ENCODE measurements at places on chromosomes 16 and 17.

DNA sequence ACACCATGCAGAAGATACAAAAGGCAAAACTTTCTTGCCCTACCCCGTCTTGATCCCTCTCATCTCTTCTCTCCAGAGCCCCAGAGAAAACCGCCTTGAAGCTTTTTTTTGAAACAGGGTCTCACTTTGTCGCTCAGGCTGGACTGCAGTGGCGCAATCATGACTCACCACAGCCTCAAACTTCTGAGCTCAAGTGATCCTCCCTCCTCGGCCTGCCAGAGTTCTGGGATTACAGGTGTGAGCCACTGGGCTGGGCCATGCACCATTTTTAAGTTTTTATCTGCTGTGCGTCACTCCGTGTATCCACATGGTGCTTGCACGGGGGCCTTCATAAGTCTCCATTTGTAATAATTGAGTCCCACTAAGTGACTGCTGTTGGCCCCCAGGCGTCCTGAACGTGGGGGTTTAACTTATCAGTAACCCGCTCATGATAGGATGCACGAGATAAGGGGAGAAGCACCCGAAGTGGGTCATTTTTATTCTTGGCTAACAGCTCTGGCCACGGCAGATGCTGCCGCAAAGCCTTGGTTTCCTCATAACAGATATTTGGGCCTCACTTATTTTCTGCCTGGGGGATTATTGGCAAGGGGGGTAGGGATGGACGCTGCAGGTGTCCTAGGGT, 8.6 kb downstream of the DNAH17 start:
- DNase-seq: no peak

DNA sequence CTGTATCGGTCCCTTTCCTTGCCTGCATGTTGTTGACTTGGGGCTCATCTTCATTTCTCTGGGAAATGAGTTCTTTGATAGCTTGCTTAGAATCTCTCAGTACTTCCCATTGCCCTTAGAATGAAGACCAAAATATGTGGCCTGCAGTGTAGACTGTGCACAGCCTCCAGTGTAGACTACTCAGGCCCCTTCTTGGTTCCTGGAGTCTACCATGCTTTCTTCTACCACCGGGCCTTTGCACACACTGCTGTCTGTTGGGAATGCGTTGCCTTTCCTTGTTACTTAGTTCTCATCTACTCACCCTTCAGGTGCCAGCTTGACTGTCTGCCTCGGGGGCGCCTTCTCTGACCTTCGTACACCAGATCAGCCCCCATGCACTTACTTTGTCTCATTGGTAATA, 82.0 kb downstream of the ABCC1 start:
- DNase-seq: no peak

- DNase-seq: no peak
Observed at GRCh38 chr17:59401725-59402124, 70.3 kb downstream of the YPEL2 start.

DNA sequence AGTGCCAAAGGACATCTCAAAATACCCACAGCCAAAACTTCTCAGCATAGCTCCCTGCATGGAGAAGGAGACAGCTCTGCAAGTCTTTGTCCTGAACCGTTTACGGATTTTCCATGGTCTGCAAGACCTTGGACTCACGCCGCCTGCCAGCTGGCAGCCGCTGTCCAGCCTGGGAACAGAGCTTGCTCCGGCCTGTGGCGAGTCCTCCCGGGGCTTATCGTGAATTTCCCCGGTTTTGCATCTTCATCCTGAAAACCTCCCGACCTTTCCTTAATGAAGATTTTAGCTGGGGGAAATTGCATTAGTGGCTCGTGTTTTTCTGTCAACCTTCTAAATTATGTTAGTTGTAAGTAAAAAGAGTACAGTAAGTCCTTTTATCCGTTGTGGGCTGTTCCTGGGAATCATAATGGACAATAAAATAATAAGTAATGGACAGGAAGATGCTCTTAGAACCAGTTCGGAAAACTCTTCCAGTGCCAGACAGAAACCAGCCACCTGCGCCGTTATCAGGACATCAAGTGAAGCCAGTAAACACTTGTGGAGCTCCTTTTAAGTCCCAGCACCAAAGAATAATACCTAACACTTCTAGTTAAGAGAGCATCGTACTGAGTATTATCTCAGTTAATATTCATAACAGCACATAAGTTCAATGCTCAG, 112.4 kb upstream of the NOL11 start:
- no peak for DNase-seq

GRCh38 chr16:86986809-86987487, 330.2 kb downstream of the C16orf95 start:
- DNase-seq: no peak

DNA sequence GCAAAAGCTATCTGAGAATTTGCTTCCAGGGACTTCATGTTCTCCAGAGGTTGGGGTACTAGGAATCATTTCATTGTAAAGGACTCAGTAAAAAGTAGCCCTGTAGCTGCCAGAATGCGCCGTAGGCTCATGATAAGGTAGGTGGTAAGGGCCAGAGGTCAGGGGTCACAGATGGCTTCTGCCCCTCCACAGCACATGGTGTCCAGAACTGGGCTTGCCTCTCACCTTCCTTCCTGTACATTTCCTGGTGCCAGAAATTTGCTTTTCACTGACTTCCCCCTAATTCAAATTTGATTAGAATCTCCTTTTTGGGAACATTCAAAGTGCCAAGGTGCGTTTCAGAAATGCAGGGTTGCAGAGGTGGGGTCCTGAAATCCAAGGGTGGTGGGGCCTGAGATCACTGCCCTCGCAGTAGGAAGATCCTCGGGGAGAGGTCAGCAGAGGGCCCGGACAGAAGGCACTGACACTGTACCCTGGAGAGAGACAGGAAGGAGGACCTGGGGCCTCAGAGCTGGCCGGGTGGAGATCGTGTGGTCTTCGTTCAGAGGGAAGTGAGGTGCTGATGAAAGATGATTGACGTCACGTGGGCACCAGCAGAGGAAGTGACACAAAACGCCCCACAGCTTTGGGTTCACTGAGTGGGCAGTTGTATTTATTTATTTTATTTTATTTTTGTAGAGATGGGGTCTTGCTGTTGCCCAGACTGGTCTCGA, 25.5 kb upstream of the METRNL start:
- no peak for DNase-seq

DNA sequence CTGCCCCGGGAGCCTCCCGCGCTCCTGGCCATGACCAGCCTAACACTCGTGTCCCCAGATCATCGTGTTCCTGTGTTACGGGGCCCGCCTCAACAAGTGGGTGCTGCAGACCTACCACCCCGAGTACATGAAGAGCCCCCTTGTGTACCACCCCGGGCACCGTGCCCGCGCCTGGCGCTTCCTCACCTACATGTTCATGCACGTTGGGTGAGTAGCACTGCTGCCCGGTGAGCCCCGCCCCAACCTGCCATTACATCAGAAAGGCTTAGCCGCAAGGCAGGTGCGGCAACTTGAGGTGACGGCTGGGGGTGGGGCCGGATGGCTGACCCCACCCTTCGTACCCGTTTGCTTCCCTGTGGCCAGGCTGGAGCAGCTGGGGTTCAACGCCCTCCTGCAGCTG, 1.4 kb downstream of the RHBDL1 start:
- DNase-seq: no peak

DNA sequence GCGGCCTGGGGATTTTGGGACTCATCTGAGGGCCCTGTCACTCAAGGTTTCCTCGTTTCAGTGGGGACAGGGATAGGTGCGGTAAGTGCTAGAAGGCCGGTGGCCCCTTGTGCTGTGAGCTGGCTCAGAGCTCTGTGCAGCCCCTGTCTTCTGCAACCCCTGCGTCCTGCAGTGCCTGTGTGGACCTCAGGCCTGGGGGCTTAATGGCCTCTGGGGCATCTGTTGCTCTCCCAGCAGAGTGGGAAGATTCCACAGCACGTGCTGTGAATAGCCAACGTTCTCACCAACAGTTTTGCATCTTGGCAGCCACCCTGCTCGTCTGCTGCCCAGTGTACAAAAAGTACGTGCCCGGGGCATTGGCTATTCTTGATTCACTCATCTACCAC, 4.9 kb downstream of the FOXC2 start:
- no peak for DNase-seq

DNA sequence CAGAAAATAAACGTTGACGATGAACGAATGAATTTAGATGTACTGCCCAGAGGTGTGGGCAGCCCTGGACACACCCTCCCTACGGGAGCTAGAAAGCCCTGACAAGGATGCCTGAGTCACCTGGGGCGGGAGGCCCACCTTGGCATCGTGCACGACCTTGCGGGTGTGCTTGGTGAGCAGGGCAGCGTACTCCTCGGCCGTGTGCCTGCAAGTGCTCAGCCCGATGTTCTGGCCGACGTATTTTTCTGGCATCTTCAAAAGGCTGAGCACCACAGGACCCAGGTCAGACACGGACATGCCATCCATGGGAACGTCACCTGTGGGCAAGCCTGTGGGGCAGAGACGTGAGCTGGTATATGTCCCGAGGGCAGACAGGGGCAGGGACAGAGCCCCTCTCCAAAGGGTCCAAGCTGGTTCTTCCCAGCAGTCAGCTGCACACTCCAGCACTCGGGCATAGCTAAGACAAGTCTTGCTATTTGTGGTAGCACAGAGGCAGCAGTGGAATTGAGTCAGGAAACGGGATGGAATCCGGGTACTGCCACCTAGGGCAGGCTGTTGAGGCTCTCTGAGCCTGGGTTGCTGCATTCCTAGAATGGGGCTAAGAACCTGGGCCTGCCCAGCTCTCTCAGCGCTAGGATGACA, 10.8 kb downstream of the NMRAL1 start:
- DNase-seq: no peak

- no peak for DNase-seq
Observed at GRCh38 chr17:80673152-80673920, 128.7 kb downstream of the RPTOR start.

DNA sequence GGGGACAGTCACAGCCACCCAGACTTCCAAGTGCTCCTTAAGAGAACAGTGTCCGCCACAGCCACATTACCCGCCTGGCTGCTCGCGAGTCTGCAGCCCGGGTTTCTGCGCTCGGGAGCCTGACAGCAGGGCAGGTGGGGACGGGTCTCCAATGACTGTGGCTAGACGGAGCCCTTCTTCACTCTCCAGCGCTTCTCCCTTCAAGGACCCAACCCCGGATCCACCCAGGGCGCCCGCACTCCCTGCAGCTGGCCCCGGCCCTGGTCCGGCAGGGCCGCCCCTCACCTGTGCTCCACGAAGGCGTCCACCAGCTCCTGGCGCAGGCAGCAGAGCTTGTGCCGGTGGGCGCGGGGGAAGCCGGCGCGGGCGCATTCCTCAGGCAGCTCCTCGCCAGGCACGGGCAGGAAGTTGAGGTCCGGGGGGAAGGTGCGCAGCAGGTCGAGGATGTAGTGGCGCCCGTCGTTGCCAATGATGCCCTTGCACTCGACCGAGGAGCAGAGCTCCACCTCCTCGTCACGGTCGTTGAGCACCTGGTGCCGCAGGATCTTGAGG, 13.9 kb downstream of the CLUH start:
- DNase-seq: no peak

GRCh38 chr16:30335598-30336474, 19.3 kb downstream of the CD2BP2 start:
- no peak for DNase-seq

DNA sequence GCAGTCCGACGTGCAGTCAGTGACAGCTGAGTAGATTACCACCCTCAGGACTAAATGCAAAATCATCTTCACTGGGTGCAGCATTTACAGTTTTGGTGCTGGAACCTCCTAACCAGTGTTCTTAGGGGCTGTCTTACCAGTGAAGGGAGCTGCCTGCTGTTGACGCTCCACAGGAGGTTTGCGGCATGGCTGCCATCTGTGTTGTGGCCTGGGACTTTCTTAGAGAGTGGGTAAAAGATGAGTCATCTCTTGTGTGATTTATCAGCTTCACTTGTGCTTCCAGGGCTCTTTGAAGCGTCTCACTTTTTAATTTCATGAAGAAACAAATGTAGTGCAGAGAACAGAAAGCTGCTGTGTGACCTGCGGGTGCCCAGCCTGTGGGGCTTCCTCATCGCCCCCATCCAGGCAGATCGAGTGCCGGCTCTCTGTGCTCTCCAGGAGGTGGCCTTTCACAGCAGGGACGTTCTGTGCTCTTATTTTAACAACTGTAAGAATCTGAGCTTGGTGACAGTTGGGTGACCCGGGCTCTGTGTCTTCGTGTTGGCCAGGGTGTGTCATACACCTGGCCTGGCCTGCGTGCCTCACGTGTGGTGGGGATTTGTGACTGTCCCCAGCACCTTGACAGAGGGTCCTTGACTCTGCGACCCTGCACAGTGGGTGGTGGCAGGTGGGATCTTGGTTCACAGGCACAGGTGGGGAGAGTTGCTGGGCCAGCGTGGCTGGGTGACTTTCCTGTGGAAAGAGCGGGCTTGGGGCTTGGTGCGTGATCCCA, 24.3 kb upstream of the ZNF750 start:
- peak; percentile 24 for DNase-seq

- DNase-seq: no peak
Observed at GRCh38 chr17:77306048-77306789, 165.4 kb downstream of the SEC14L1 start.

- no peak for DNase-seq
Observed at GRCh38 chr17:77742579-77742978, 215.9 kb upstream of the TNRC6C start.

DNA sequence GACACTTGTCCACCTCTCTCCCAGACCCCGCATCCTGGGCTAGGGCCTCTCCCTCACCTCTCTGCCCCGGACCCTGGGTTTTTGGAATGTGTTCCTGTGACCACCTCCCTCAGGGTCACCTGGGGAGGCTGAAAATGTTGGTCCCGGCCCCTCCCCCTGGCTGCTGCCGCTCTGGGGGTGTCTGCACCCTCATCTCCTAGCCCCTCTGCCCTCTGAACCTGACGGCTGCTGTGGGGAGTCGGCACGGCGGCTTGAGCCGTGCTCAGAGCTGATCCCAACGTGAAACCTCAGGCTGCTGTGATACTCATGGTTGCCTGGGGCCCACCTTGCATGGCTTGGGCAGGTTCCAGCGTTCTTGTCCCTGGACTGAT, 42.8 kb downstream of the ADCY7 start:
- no peak for DNase-seq

DNA sequence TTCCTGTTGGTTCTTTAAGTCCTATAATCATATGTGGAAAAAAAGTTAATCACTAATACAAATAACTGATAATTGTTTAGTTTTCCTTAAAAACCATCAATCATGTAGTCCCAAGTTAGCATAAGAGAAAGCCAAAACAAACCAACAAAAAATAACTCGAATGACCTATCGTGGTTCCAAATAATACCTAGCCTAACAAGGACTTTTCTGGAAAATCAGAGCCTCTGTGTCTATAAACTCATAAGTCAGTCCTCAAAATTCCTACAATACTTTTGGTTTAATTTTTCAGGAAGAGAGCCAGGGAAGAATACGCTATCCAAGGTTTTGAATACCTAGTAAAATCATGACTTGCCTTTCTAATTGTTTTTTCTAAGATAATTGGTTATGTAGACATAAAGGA, 975.3 kb upstream of the SOX9 start:
- no peak for DNase-seq

DNA sequence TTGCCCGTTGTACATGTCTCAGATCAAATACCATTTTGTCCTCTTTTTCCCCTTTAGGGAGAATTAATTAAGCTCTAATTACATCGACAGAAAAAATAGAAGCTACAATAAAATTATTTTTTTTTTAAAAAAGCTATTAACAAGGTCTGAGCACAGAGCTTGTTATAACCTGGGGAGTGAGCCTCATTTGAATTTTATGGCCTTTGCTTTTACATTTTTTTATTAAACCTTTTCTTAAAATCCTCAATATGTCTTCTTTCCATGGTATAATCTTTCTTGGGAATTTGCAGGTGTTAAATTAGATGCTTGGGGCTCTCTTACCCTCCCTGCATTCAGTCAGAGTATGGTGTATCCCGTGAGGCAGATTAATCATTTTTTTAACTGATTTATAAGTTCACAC, 212.5 kb upstream of the XYLT1 start:
- no peak for DNase-seq

Measured in SHP77 (cell line).